ENCODE measurements at places on chromosomes 2 and 18.

DNA sequence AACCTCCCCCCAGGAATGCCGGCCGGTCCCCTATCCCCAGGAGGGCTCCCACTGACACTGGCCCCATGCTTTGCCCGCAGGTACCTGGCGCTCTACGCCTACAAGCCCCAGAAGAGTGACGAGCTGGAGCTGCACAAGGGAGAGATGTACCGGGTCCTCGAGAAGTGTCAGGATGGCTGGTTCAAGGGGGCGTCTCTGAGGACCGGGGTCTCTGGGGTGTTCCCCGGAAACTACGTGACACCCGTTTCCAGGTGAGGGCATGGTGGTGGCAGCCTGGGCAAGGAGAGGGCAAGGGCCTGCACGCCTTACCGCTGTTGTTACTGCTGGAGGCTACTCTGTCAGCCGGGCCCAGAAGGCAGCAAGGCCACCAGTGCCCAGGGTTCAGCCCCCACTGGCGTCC, 181.3 kb downstream of the SEPTIN10 start:
- DNase-seq: no peak

DNA sequence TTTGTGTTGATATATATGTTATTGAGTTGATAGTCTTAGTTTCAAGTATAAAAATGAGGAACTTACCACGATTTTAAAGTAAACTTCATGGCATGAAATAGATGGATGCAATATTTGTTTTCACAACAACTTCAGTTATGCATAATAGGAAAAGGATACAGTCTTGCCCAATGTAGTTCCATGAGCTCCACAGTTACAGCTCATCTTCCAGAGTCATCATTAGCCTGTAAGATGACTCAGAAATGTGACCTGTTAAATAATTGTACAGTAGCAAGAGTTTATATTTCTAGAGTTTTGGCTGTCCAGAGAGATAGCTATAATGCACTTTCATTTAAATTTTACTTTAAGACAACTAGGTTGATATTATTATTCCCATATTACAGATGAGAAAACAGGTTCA, 80.9 kb upstream of the ARHGAP28 start:
- no peak for DNase-seq

DNA sequence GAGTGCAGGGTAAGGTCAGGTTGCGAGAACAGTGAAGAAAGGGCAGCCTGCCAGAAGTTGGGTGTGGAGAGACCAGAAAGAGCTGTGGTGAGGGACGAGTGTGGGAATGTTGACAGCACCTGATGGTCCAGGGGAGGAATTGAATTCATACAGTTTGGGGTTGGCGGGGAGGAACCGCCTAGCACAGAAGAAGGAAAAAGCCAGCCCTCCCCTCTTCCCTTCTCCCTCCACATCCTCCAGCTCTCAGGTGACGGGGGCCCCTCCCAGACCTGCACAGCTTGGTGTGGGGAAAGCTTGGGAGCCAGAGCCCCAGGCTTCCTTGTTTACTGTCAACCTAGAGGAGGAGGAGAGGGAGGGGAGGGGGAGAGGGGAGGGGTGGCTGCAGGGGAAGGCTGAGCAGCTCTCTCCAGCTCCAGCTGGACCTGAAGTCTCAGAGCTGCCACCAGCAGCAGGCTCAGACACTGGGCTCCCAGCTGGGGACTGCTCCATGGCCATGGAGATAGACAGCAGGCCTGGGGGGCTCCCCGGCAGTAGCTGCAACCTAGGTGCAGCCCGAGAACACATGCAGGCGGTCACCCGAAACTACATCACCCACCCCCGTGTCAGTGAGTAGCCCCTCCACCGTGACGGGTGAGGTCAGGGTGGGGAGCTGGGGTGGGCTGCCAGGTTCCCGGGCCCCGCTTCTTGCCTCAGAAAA, at the start of gene ATP6V1B1:
Gene ATP6V1B1 (plus strand): TSS at position 433 of the 697 bp plus-strand sequence. CDS start 55 bp downstream, at position 488.
- no peak for DNase-seq

- no peak for DNase-seq
These were observed 41.8 kb downstream of the CCDC102B start for GRCh38 chr18:68839701-68840100.

DNA sequence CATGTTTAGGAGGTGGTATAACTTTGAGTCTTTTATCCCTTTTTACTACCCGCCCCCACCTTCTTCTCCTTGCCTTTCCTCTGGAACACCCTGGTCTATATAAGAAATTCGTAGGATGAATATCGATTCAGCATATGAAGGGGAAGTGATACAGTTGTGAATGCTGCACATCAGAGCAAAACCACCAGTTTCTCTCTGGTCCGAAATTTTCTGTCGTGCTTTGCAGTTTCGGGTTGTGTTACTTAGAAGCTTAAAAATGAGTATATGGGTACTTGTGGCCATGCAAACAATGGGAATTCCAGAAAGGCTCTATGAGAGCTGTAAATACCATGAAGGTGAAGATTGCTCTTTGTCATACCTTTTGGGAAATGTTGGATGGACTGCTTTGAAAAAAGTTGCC, 60.6 kb downstream of the DAW1 start:
- DNase-seq: no peak

GRCh38 chr2:210557721-210558120, 1.3 kb downstream of the CPS1 start:
- no peak for DNase-seq

- DNase-seq: no peak
These were observed 48.5 kb upstream of the DTNA start for GRCh38 chr18:34661464-34662087.

DNA sequence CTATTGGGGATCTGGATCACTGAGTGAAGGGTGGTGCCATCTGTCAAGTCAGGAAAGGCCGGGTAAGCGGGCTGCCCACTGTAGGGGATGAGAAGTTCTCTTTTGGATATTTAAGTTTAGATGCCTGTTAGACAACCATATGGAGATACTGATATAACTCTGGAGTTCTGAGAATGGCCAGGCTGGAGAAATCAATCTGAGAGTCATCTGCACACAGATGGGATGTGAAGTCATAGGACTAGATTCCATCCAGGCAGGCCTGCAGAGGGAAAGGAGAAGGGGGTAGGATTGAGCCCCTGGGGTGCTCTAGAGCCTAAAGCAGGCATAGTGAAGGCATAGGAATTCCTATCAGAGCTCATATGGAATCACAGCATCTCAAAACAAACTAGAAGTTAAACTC, 30.1 kb downstream of the SPRED2 start:
- DNase-seq: no peak

GRCh38 chr2:23410596-23410995, 25.6 kb downstream of the KLHL29 start:
- no peak for DNase-seq

- no peak for DNase-seq
These were observed 352.0 kb upstream of the SLC8A1 start for GRCh38 chr2:40803900-40804299.

DNA sequence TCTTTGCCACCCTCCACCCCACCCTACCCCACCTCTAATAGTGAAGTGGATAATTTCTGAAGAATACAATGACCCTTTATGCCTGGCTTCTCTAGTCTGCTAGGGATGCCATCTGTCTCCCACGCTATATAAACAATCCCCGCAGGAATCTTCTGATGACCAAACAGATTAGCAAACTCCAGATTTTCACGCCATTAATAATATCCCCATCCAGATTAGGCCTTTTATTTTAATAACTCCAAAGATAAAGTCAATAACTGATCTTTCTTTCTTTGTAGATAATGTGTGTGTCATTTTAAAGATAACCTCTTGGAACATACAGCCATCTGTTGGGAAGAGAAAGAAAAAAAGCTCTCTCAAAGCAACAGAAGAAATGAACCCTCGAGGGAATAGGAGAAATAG, 47.9 kb upstream of the CCDC150 start:
- DNase-seq: no peak

GRCh38 chr2:42754021-42754775, 9.7 kb downstream of the OXER1 start:
- no peak for DNase-seq

- DNase-seq: no peak
These were observed 215.6 kb upstream of the ARL4C start for GRCh38 chr2:234712421-234712935.

DNA sequence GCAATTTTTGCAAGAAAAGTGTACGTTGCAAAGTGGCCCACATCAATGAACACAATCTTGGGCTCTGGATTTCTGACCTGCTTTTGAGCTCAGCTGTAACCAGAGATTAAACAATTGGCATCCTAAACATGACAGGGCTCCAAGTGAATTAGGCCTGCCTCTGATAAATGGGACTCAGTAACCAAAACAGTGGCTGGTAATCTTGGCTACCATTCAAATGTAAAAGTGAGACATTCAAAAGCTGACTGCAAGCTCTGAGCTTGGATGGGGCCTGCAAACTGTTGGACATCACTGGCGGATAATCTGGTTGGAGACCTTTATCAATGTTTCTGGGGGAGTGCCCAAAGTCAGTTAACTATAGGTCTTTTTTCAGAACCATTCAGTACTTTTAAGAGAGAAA, 160.7 kb downstream of the RAB3GAP1 start:
- no peak for DNase-seq

GRCh38 chr2:63654959-63655358, 66.2 kb downstream of the MDH1 start:
- DNase-seq: peak; percentile 24

- no peak for DNase-seq
These were observed 411.4 kb downstream of the TRIB2 start for GRCh38 chr2:13128139-13128538.

DNA sequence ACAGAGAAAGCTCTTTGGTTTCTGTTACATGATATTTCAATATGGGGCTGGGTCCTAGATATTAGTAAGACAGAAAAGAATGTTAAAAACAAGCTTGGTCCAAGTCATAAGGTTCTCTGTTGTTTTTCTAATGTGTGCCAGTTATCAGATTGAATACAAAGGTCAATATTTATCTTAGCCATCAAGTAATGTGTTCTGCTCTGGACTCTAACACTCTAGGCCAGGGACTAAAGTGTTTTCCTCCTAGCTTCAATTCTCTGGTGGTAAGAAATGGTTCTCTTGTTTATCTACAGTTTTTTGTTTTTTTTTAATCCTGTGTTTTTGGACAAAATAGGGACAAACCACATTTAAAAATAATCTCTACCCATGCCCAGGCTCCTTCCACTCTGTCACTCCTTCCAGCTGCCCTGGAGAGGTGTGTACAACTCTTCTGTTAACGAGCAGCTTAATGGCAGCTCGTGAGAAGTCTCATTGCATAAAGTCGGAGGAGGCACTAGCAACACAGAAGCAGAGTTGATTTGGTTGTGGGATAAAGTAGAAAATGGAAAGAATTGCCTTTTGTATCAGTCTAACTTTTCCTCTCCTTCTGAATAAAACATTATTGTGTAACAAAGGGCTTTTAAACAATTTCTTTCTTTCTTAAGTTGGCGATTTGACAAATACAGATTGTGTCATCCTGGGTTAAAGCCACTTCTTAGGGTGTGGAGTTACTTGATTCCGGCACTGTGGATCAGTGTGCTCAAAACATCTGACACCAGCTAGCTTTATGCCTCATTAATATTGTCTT, 8.0 kb upstream of the SESTD1 start:
- DNase-seq: no peak

- DNase-seq: no peak
These were observed 31.9 kb downstream of the BMP10 start for GRCh38 chr2:68839260-68839833.
